ENCODE measurements at places on chromosomes 1 and 21.

DNA sequence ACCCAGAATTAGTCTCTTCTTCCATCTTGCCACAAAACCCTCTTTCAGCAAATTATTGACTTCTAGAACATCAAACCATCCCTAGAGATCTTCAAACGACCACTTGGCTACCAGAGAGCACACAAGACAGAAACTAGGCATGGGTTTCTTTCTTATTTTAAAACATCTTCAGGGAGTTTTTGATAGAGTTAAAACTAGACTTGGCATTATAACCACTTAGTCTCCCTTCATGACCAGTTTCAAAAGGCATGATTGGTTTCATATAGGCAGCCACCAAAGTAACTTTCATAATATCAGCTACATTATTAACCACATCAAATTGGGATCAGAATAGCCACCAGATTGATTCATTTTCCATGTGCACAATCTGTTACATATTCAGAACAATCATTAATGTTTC is 368.4 kb upstream of the GREM2 start:
- DNase-seq = no peak

GRCh38 chr1:93844262-93845045 is 34.6 kb downstream of the DNTTIP2 start:
- DNase-seq = no peak

- DNase-seq = no peak
These were observed 50.7 kb downstream of the SPATA17 start for GRCh38 chr1:217681806-217682205.

- DNase-seq = no peak
These were observed 38.4 kb downstream of the RAP1GAP start for GRCh38 chr1:21630571-21631343.

GRCh38 chr1:20150969-20151368 is 11.8 kb downstream of the PLA2G2F start:
- DNase-seq = no peak

Data from cortex of kidney (tissue), 1 donor.